NCI-H748 treated with DMSO at 0.1 percent for 48 hours (cell line): ENCODE measurements at places on chromosomes 16 and 17.
A peak's percentile ranks its signal among the peaks of the same experiment; 100 is the strongest.

DNA sequence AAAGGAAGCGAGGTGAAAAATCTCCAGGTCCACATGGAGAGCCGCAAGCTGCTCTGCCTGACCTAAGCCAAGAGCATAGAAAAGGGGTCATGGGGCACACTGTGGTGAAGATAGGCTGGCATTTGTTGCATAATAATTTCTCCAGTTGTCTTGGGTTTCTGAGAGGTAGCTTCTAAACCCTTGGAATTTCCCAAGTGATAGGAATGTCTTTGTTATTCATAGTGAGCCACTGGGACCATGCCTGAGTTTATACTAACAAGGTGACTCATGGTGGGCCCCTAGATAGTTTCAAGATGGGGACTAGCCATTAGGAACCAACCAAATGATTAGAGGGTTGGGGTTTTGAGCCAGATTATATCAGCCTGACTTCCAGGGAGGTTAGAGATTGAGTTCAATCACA is 25.6 kb downstream of the SOST start:
- no peak for DNase-seq

GRCh38 chr16:71569621-71570020 is 7.3 kb downstream of the TAT start:
- no peak for DNase-seq

GRCh38 chr17:79732804-79733691 is 2.3 kb downstream of the ENPP7 start:
- DNase-seq: no peak

DNA sequence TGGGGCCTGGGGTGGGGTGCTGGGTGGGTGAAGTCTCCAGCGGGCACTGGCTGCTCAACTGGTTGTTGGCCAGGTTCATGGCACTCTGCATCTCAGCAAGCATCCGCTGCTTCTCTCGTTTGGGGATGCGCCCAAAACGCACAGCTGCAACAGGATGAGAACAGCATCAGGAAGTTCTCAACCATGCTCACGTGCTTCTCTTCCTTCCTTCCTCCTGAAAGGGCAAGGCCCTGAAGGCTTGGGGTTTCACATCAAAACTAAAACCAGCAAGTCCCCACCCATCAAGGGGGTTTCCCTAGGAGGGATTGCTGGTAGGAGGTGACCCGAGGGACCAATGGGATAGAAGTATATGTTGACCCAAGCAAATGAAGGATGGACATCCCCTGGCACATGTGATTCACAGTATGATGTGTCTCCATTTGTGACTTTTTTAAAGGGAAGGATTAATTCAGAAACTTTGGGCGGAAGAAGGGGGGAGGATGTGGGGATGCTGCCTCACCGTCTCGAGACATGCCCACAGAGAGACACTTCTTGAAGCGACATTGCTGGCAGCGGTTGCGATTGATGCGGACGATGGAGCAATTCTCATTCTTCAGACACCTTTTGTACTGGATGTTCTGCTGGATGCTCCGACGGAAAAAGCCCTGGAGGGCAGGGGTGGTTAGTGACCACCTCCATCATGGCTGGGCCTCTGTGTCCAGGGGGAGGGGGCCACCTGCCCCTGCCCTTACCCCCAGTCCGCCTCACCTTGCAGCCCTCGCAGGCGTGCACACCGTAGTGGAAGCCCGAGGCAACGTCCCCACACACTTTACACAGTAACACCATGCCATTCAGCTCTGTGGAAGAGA is 4.2 kb downstream of the NR1D1 start:
- no peak for DNase-seq

DNA sequence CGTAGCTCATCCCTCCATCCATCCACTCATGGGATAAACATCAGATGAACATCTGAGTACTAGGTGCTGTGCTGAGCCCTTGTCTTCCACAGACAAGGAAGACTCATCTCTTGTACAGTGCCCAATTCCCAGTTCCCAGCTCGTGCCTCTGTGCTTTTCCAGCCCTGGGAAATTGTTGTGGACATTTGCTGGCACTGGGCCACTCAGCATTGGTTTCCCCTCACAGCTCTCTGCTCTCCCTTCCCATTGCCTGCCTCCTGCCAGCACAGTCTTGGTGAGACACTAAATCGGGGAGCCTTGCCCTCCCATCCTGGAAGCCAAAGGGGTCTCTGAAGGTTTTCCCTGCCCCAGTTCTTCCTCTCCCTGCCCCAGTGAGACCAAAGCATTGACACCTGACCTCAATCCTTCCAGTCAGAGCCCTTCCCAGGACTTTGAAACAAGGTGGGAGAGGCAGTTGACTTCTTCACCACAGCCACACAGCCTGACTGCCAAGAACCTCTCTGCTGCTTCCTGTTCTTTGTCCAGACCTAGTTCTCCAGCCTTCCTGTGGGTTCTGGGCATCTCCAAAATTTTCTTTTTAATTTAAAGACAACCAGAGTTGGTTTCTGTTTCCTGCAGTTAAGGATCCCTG is 50.2 kb downstream of the WSB1 start:
- no peak for DNase-seq

DNA sequence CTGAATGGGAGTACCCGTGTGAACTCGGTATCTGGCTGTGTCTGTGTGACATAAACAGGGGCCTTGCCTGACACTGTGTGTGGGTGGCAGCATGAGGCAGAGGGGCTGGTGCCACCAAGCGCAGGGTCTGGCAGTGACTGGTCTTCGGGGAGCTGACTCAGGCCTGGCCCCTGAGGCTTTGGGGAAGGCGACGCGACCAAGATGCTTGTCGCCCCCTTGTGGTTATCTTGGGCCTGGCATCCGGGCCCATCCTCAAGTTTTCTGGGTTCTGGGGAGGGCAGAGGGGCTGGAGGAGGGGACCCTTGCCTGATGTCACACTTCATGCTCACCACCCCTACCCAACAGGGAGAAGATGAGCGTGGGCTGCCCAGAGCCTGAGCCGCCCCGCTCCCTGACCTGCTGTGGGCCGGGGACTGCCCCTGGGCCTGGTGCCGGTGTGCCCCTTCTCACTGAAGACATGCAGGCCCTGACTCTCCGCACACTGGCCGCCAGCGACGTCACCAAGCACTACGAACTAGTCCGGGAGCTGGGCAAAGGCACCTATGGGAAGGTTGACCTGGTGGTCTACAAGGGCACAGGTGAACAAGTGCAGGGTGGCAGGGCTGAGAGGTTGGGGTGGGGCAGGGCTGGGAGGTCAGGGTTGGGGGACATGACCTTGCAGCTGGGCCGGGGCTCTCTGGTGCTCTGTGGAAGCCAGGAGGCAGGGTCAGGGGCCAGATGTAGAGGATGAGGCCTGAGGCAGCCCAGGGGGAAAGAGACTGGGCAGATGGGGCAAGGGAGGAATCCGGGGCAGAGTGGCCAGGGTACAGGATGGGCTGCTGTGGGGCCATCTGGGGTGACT is 24.9 kb downstream of the SBK1 start:
- DNase-seq: no peak

GRCh38 chr17:66172691-66173223 is 19.2 kb downstream of the CEP112 start:
- no peak for DNase-seq

DNA sequence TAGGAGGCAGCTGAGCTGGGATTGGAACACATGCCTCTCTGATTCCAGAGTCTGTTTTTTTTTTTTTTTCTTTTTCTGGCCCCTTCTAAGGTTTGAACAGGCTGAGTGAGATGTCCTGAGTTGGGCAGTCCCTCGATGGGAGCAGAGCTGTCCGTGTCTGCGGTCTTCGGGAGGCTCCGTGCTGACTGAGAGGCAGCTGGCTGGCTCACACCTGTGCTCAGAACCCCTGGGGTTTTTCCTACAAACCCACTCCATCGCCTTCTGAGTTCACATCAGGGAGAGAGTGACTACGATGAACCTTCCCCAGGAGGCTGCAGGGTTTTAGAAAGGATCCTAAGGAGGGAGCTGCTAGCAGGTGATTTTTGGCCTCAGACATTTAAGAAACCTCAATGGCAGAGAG is 92.5 kb downstream of the IRF8 start:
- no peak for DNase-seq

- DNase-seq: peak; percentile 57
Measured at GRCh38 chr16:31073142-31073969, 684 bp downstream of the ZNF668 start.

DNA sequence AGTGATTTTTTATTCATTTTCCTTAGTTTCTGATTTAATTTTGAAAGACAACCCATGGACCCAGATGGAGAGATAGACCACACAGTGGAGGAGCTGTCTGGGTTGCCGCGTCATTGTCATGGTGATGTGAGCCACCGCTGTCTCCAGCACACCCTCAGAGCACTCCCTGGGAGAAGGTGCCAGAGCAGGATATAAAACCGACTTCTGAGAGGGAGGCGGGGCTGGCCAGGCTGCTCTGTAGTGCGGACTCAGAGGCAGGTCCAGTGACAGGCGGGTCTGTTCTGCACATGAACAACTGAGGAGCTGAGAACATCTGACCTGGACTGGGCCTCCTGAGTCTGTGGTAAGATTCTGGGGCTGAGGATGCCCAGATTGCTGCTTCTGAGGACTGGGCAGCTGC is 216.3 kb upstream of the NLRP1 start:
- no peak for DNase-seq

GRCh38 chr17:7932949-7933348 is 943 bp downstream of the CNTROB start:
- peak; percentile 11 for DNase-seq

- DNase-seq: no peak
Measured at GRCh38 chr17:60769327-60769726, 91.7 kb downstream of the BCAS3 start.

DNA sequence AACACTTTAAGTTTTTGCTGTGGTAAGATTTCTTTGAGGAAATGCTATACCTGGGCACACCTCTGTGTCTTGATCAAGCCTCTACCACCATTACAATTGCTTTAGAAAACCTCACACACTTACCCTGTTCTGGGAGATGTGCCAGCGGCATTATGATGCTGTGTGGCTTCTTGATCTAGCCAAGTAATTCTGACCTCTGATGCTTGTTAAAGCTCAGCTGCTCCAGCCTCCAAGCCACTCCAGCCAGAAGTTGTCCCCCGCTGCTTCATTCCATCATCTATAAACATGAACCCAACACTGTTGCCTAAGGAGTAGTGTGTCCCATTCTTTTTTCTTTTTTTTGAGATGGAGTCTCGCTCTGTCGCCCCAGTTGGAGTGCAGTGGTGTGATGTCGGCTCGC is 60.1 kb downstream of the CYLD start:
- DNase-seq: no peak

DNA sequence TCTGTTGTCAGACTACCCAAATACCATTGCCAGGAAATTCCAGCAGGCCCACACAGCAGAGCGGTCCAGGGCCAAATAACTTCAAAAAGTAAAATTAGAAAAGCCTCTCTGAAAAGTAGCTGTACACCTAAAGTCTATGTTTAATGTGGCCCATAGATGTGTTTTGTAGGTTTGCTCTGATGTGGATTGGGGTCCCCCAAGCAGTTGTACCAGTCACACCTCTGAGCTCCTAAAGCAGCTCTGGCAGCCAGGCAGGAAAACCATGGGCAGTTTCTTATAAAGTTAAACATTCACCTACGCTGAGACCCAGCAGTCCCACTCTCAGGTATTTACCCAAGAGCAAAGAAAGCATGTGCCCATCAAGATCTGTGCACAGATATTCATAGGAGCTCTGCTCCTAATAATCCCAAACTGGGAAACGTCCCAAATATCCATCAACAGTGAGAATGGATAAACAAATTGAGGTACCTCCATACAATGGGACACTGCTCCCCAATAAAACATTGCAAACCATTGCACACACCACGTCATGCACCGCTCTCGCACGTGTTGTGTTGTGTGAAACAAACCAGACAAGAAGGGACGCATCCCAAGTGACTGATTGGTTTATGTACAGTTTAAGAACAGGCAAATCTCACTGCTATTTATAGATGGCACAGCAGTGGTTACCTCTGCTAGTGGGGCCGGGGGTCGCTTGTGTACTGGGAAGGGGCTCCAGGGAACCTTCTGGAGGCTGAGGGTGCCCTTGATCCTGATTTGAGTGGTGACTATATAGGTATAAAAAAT is 15.8 kb upstream of the PRM1 start:
- DNase-seq: no peak

DNA sequence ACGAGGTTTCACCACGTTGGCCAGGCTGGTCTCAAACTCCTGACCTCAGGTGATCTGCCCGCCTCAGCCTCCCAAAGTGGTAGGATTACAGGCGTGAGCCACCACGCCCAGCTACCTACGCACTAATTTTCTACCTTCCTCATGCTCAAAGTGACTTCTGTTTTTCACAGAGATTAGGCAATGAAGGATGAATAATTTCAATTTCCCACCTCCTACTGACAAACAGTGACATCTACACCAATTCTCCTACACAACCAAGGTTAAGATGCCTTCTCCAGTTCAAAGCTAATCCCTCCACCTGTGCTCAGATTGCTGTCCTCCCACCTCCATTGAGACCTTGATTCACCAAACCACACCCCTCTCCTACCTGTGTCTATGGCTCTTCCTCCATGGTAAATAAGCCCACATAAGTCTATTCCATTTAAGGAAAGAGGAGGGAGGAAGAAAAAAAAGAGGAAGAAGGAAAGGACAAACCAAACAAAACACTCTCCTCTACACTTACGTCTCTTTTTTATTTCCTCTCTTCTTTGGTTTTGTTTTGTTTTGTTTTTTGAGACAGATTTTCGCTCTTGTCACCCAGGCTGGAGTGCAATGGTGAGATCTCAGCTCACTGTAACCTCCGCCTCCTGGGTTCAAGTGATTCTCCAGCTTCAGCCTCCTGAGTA is 5.5 kb upstream of the MED11 start:
- no peak for DNase-seq

- no peak for DNase-seq
Measured at GRCh38 chr16:77917971-77918370, 104.4 kb upstream of the CLEC3A start.

DNA sequence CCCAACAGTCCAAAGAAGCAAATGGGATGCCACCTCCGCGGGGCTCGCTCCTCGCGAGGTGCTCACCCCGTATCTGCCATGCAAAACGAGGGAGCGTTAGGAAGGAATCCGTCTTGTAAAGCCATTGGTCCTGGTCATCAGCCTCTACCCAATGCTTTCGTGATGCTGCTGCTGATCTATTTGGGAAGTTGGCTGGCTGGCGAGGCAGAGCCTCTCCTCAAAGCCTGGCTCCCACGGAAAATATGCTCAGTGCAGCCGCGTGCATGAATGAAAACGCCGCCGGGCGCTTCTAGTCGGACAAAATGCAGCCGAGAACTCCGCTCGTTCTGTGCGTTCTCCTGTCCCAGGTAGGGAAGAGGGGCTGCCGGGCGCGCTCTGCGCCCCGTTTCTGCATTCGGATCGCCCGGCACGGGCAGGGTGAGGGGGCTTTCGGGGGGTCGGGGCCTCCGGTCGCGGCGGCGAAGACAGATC is at the start of gene CDH13:
TSS of gene CDH13 (plus strand) at position 179 of the 471 bp plus-strand sequence.
- peak; percentile 36 for DNase-seq

- DNase-seq: peak; percentile 28
Measured at GRCh38 chr16:77675464-77676324, 46.6 kb upstream of the NUDT7 start.

GRCh38 chr17:81517339-81518112 is 4.9 kb upstream of the ACTG1 start:
- DNase-seq: no peak

- no peak for DNase-seq
Measured at GRCh38 chr17:16430650-16431049, 15.3 kb downstream of the TRPV2 start.
